Osteoblast (primary cell): ENCODE measurements at places on chromosomes 13 and 19. TPM values are rescaled to one million over a fixed set of nuclear protein-coding genes. Genes with fewer than 3 reads are reported as not detected.

The C1QTNF9 gene
- total RNA-seq: under 0.01 TPM in 1 of 2 replicates, not detected in the other

The PGLYRP2 gene
- not detected in 2 replicates for total RNA-seq

The MKNK2 gene
- 82.5 and 84.6 TPM in 2 replicates for total RNA-seq

The PPP2R1A gene
- 151 and 183 TPM in 2 replicates for total RNA-seq

The FUT3 gene
- not detected in 2 replicates for total RNA-seq

The KLK5 gene
- total RNA-seq: not detected in 2 replicates

The NAPA gene
- 95.9 and 96.4 TPM in 2 replicates for total RNA-seq

The COLGALT1 gene
- total RNA-seq: 106 and 108 TPM in 2 replicates

The MAN2B1 gene
- total RNA-seq: 35.8 and 43.0 TPM in 2 replicates

The PRODH2 gene
- not detected in 2 replicates for total RNA-seq

The ZNF723 gene
- total RNA-seq: not detected in 2 replicates

The GZMM gene
- total RNA-seq: under 0.01 TPM in 1 of 2 replicates, not detected in the other

The SHANK1 gene
- 0.88 and 1.1 TPM in 2 replicates for total RNA-seq

The CYP2F1 gene
- total RNA-seq: not detected in 2 replicates

The ZNF99 gene
- under 0.01 TPM in 2 replicates for total RNA-seq

The ZIK1 gene
- total RNA-seq: 11.2 and 11.6 TPM in 2 replicates

The CGB1 gene
- 0.29 TPM in 1 of 2 replicates, not detected in the other for total RNA-seq

The UNC13A gene
- total RNA-seq: under 0.01 TPM in 2 replicates

The GNG8 gene
- total RNA-seq: not detected in 2 replicates

The KLK8 gene
- not detected in 2 replicates for total RNA-seq

The TMEM145 gene
- total RNA-seq: not detected in 2 replicates

The COMP gene
- 12.4 and 14.8 TPM in 2 replicates for total RNA-seq

The GMIP gene
- 4.7 and 6.5 TPM in 2 replicates for total RNA-seq

The HIPK4 gene
- 0.29 and 0.36 TPM in 2 replicates for total RNA-seq

The TMEM91 gene
- total RNA-seq: 5.9 and 6.2 TPM in 2 replicates

The MATK gene
- not detected in 2 replicates for total RNA-seq

The KLHL1 gene
- not detected in 2 replicates for total RNA-seq

The SULT2A1 gene
- not detected in 2 replicates for total RNA-seq

The KLF1 gene
- not detected in 2 replicates for total RNA-seq

The RFX1 gene
- 2.4 and 2.5 TPM in 2 replicates for total RNA-seq

The DAND5 gene
- total RNA-seq: not detected in 2 replicates

The THSD1 gene
- 14.1 and 18.3 TPM in 2 replicates for total RNA-seq

The MED25 gene
- 19.5 and 20.9 TPM in 2 replicates for total RNA-seq

The AMER2 gene
- not detected in 2 replicates for total RNA-seq

The KLK1 gene
- not detected in 2 replicates for total RNA-seq

The ZNF304 gene
- 10.6 and 11.6 TPM in 2 replicates for total RNA-seq

The BRME1 gene
- total RNA-seq: 0.59 and 0.72 TPM in 2 replicates

The CARS2 gene
- 154 and 161 TPM in 2 replicates for total RNA-seq

The ALOX5AP gene
- 0.29 TPM in 1 of 2 replicates, not detected in the other for total RNA-seq

The FLT1 gene
- under 0.01 TPM in 1 of 2 replicates, not detected in the other for total RNA-seq

The TNFSF11 gene
- total RNA-seq: 0.72 and 0.88 TPM in 2 replicates

The TNFRSF19 gene
- total RNA-seq: 73.8 and 77.5 TPM in 2 replicates

The FARP1 gene
- 30.6 and 36.2 TPM in 2 replicates for total RNA-seq

The KIR3DL1 gene
- not detected in 2 replicates for total RNA-seq

The ATP12A gene
- total RNA-seq: under 0.01 TPM in 1 of 2 replicates, not detected in the other

The IZUMO2 gene
- total RNA-seq: not detected in 2 replicates

The ZNF146 gene
- 65.7 and 82.2 TPM in 2 replicates for total RNA-seq

The SELENOV gene
- not detected in 2 replicates for total RNA-seq

The UFM1 gene
- total RNA-seq: 110 and 113 TPM in 2 replicates
